ENCODE measurements at places on chromosomes 16 and 17. TPM values are rescaled to one million over a fixed set of nuclear protein-coding genes. Genes with fewer than 3 reads are reported as not detected.

TRPV2 gene
- 5.3 TPM for total RNA-seq

ZNF652 gene
- total RNA-seq = 27.7 TPM

SMIM36 gene
- total RNA-seq = not detected

PRSS8 gene
- total RNA-seq = not detected

SCGB1C2 gene
- not detected for total RNA-seq

ZNF423 gene
- total RNA-seq = 13.5 TPM

NPIPA2 gene
- not detected for total RNA-seq

PRDM7 gene
- total RNA-seq = not detected

SERPINF2 gene
- total RNA-seq = 0.18 TPM

SLFN14 gene
- total RNA-seq = not detected

CCL1 gene
- total RNA-seq = not detected

CDC6 gene
- 2.9 TPM for total RNA-seq

C16orf89 gene
- total RNA-seq = 1.6 TPM

DNA sequence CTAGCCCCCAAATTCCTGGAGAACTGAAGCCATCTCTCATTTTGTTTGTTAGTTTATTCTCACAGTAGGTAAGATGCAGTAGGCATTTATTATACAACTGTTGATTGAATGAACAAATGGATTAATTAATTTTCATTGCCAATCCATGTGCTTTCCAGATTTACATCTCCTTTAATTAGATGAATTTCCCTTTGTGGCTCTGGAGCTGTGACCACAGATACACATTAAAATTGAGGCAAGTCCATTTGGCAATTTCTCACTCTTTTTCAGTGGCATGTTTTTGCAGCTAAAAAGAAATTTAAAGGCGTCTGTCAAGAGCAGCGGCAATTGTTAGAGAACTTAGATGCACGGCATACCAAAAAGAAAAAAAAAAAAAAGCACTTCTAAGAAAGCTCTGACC lies 635.4 kb upstream of the SOX9 start:
- DNase-seq = no peak

GRCh38 chr16:72921106-72921505 lies 126.8 kb downstream of the ZFHX3 start:
- DNase-seq = no peak

GRCh38 chr17:72342627-72343527 lies 222.1 kb downstream of the SOX9 start:
- DNase-seq = no peak

DNA sequence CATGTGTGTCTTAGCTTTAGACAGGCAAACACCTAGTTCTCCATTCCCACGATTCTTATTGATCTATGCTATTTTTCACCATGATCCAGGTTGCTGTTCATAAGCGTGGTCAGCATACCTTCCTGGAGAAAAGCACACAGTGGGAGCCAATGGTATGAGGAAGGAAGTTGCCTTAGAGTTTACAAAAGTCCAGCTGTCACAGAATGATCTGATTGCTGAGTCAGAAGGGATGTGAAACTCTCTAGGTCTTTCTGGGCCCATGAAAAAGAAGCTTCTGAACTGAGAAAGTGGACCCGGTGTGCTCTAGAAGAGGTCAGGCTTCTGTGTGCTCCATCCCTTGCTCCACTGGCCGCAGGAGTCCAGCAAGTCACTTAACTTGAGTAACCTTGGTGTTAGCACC lies 71.0 kb upstream of the CCL1 start:
- no peak for DNase-seq

- no peak for DNase-seq
These were observed 263.0 kb downstream of the FTO start for GRCh38 chr16:53966821-53967571.

DNA sequence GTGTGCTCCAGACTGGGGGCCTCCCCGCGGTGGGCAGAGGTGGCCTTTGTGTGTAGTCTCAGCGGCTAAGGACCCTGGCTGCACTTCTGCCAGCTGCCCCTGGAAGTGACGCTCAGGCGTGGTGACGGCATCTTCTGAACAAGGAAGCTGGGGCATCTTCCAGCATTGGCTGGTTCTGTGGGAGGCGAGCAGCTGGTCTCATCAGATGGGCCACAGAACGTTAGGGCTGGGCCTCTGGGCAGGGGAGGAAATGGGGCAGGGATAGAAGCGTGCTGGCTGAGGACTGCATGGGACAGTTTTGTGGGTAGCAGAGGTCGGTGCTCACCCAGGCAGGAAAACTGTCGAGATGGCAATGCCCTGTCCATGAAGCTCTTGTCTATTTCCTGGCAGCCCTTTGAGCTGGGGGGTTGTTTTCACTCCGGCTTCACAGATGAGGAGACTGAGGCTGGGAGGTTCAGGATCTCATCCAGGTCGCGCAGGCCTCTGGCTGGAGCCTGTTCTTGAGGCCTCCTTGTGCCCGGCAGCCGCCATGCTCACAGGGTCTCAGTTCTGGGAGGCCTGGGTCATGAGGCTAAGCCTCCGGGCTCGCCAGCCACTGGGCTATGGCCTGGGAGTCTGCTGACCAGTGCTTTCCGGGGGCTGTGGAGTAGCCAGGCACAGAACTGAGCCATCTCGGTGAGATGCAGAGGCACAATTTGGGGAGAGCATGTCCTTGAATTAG lies 16.3 kb downstream of the IRF8 start:
- no peak for DNase-seq

GRCh38 chr17:49764559-49765180 lies 739 bp upstream of the FAM117A start:
- no peak for DNase-seq

DNA sequence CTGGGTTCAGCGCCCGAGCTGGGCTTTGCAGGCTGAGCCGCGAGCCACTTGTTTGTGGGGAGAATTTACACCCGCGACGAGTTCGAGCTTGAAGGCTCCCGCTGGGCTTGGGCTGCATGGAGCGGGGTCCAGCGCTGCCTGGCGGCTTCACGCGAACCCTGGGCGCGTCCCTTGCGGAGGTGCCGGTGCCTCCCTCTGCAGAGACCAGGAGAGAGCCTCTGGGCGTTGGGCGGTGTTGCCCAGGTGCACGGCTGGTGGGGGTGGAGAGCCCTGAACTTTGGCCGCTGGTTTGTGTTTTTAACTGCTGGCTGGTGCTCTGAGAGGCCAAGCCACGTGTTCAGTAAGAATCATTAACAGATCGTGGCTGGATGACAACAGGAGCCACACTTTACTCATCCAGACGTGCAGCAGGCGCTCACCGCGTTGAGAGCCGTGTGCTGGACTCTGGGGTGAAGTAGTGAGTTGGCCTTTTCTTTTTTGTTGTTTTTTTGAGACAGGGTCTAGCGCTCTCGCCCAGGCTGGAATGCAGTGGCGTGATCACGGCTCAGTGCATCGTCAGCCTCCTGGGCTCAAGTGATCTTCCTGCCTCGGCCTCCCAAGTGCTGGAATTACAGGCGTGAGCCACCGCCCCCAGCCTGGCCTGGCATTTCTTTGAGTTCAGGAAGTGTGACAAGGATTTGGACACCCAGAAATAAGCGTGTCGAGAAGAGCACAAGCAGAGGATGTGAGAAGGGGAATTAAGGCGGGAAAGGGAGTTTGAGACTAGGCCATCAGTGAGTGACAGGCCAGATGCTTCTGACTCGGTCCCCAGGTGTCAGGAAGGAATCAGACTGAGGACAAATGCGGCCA lies 827 bp downstream of the CDK10 start:
- DNase-seq = peak; percentile 22

GRCh38 chr17:52376137-52376536 lies 217.6 kb upstream of the CA10 start:
- no peak for DNase-seq

GRCh38 chr16:24980077-24980793 lies 34.9 kb downstream of the ARHGAP17 start:
- no peak for DNase-seq

DNA sequence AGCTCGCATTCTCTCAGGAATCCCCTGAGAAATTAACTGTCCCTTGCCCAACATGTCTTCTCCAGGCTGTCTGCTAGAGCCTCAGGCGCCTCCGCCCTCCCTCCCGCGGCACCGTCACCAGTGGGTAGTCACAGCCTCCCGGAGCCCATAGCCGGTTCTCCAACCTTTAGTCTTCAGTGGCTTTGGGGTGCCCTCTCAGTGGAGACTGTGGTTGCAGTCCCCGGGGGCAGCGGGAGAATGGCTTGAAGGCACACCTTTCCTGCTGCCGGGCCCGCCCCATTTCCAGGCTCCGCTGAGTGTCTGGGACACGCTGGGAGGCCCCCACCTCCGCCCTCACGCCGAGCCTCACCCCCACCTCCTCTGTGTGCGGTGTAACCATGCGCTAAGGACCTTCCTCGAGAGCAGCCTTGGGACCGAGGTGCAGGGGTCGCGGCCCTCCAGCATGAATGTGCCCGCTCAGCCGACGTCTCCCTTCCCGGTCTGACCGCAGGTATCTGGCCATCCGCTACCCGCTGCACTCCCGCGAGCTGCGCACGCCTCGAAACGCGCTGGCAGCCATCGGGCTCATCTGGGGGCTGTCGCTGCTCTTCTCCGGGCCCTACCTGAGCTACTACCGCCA lies 1.7 kb downstream of the GALR2 start:
- DNase-seq = no peak

DNA sequence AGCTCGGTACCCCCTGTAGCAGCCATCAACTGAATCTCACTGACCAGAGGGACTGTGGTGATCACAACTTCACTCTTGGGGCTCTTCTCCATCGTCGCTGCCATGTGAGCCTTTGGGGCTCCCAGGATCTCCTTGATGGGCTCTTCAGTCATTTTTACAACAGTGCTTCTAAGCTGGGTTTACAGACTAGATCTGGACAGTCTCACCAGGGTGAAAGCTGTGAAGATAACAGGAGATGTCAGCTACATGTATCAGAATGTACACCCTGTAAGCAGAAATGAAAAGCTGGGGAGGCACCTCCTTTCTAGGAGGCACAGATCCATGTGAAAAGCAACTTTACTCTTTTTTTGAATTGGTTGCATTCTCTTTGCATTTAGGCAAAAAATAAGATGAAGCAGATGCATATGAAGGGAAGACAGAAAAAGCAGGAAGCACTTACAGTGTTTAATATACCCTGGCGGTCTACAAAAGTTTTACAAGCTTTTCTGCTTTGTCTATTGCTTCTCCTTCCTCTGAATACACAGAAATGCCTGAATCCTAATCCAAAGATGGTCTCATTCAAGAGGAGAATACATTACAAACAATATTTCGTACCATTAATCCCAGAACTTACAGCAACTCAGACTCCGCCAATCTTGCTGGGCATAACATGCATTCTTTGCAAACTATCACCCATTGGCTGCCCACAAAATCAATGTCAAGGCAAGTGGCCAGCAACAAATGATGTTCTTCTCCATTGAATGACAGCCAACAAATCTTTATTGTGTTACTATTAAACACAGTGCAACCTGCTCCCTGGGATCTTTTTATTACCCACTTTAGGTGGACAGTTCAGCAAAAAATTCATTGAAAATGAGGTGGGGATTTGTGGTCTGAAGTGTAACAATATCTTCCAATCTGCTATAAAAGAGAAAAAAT lies 1.5 kb downstream of the TMEM100 start:
- no peak for DNase-seq

- no peak for DNase-seq
These were observed 961 bp upstream of the MAP3K3 start for GRCh38 chr17:63621229-63621683.

DNA sequence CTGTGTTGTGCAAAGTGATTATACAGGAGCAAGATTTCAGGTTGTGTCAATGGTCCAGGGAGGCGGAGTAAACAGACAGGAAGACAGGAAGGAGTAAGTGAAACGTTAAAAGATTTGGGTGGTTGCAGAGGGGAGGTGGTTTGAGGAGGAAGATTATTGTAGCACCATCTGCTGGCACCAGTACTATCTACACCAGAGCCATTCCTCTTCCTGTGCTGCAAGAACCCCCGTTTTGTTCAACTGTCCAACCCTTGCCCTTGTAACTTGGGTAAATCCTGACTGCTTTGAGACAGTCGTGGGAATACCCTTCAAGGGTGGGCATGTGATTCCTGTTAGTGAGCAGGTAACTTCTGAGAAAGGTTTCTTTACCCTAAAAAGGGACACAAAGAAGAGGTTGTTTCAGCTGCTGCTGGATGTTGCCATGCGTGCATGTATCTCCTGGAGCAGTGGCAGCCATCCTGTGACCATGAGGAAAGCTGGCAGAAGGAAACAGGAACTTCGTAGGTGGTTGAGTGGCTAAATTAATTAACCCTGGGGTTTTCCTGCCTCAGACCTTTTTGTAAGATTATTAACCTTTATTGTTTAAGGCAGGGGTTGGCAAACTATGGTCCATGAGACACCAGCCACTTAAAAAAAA lies 124.1 kb downstream of the PRKCA start:
- DNase-seq = peak; percentile 39

DNA sequence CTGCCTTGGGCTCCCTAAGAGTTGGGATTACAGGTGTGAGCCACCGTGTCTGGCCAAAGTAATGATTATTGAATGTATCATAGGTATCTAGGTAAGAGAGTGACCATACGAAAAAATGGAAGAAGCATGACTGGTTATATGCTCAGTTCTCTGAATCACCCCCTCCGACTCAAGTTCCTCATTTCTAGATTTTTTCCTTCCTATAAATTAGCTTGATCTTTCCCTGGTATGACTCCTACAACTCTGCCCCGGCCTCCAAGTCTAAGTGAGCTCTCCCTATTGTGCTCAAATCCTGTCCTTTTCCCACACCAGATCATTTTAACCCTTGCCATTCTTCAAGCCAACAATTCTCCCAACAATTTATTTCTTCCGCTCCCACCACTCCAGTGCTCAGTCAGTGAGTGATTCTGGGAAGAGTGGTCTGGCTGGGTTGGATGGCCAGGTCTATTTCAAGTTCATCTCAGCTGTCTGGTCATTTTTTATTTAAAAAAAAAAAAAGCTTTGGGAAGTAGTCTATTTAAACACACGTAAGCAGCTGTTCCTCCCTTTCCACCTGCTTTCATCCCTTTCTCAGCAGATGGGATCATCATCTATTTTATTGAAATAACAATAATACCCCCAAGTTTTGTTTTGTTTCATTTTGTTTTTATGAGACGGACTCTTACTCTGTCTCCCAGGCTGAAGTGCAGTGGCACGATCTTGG lies 120.2 kb upstream of the HS3ST2 start:
- DNase-seq = no peak

DNA sequence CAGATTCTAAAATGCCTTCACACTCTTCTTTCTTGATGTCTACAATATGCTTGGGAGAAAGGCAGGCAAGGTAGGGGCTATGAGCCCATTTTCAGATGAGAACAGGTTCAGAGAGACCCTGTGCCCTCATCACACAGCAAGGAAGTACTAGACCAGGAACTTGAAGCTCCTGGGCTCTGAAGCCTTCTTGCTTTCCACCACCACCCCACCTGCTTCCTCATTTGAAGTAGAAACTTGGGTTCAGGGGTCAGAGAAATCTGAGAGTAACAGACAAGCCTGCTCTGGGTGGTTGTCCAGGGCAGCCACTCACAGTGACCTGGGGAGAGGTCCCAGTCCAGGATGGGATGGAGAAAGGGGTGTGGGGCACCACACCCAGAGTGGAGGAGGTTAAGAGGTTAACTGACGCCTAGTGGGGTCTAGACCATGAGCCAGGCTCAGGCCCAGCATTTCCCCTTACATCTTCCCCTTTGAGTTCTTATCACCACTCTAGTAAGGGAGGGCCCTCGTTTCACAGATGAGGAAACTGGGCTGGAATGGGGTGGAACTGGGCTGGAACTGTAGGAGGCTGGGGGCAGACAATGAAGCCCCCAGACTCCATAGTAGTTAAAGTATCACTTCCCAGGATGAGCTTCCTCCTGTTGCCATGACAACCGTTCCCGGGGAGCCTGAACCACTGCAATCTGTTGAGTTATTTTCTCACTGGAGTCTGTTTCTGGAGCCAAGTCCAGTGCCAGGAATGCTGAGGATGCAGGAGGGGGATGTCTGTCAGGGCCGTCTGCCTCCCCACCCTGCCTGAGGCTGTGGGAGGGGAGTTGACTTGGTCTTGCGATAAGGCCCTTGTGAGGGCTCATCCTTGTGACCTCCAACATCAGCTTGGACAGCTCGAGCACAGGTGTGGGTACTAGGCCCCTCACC lies 16.2 kb upstream of the PHF12 start:
- DNase-seq = no peak

GRCh38 chr16:50900391-50900942 lies 158.6 kb downstream of the CYLD start:
- DNase-seq = no peak
